AG20443 (cell line): ENCODE measurements at places on chromosomes 11 and 22.

DNA sequence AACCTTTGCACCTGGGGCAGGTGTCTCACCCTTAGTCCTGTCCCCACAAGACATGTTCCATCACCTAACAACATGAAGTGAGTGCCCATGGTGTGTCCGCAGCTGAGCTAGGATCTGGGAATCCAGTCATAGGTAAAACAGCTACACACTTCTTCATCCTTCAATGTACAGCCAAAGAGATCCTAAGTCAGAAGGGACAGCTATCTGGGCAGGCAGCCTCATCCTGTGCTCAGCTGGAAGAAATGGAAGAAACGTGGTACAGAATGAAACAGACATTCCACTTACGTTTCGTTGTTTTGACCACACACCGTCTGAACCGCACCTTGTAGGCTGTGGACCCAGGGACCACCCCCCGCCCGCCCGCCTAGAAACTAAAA lies 30.8 kb downstream of the PDGFB start:
- DNase-seq = peak; percentile 4

DNA sequence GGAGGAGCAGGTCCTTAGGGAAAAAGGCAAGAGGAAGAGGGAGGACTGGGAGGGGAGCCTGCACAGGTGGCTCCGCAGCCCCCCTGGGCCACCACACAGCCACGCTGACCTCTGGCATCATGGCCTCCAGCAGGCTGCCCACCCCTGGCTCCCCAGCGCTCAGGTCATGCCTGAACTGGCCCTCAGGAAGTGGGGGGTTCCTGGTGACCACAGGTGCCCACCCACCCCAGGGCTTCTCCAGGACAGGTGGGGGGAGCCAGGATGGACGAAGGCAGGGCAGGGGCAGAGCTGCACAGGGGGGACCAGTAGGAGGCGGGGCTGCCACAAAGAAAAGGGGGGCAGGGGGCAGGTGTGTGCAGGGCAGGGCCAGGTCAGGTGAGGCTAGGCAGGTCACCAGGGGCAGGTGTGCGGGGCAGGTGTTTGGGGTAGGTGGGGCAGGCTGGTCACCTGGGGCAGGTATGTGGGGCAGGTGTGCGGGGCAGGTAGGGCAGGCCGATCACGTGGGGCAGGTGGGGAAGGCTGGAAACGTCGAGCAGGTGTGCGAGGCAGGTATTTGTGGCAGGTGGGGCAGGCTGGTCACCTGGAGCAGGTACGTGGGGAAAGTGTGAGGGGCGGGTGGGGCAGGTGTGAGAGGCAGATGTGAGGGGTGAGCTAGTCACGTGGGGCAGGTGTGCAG lies 997 bp downstream of the DEAF1 start:
- DNase-seq = no peak

GRCh38 chr11:102757823-102758549 lies 22.4 kb downstream of the MMP10 start:
- peak; percentile 33 for DNase-seq

- no peak for DNase-seq
Measured at GRCh38 chr11:33256813-33257159, 395 bp upstream of the HIPK3 start.

GRCh38 chr11:24253237-24253760 lies 243.6 kb upstream of the LUZP2 start:
- DNase-seq = no peak

GRCh38 chr11:1138097-1138496 lies 19.7 kb upstream of the MUC5AC start:
- DNase-seq = peak; percentile 67

GRCh38 chr22:39663751-39664150 lies 93.2 kb downstream of the CACNA1I start:
- no peak for DNase-seq

- no peak for DNase-seq
Measured at GRCh38 chr11:126197277-126197939, 14.0 kb downstream of the RPUSD4 start.

- DNase-seq = no peak
Measured at GRCh38 chr11:23840872-23841271, 656.0 kb upstream of the LUZP2 start.

DNA sequence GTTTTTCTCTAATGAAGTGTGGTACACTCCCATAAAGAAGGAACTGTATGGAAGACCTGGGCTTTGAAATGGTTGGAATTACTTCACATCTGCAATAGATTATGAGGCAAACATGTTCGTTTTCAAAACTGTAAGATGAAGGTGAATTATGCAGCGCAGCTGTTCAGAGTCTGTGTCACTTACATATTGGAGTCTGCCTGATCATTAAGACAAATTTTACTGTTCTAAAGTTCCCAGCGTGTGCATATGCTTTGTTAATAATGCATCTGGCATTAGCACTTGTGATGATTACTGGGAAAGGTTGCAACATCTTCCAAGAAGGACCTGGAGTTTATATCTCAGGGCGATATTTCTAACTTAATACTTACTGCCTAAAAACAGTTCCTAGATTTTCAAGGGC lies 255.2 kb upstream of the ZC3H12C start:
- DNase-seq = no peak

DNA sequence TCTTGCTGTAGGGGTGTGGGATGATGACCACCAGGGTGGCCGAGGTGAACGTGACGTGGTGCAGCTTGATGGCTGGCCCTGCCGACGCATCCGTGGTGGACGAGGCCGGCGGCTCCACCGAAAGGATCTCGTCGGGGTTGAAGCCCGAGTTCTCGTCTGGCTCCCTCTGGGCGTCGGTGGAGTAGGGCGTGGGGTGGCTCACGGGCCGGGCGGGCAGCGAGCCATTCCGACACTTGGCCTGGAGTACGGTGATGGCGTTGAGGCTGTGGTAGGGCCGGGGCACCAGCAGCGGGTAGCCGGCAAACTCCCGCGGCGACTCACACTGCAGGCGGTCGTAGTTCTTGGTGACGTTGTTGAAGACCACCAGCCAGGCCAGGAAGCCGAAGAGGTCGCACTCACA lies 52.7 kb downstream of the ELFN2 start:
- DNase-seq = no peak

- peak; percentile 82 for DNase-seq
Measured at GRCh38 chr11:125348674-125349309, 147.3 kb downstream of the FEZ1 start.

DNA sequence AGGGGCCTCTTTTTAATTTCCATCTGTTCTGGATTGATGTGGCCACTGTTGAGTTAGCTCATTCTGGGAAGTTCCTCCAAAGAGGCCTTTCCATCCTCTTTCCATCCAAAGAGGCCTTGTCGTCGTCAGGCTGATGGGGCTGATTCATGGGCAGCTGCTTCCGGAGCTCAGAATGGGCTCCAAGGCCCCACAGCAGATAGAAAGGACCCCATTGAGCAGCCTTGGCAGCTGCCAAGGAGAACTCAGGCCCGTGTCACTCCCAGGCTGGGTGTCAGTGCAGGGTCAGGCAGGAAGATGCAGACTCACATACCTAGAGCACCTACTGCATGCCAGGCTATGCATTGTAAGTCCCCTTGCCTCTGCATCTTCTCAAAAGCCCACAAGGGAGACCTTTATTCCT lies 524.1 kb downstream of the MIAT start:
- no peak for DNase-seq
